ENCODE measurements at places on chromosomes 11 and 22.
A peak's percentile ranks its signal among the peaks of the same experiment; 100 is the strongest.

GRCh38 chr11:1456176-1456575 is 30.4 kb downstream of the MOB2 start:
- no peak for DNase-seq

DNA sequence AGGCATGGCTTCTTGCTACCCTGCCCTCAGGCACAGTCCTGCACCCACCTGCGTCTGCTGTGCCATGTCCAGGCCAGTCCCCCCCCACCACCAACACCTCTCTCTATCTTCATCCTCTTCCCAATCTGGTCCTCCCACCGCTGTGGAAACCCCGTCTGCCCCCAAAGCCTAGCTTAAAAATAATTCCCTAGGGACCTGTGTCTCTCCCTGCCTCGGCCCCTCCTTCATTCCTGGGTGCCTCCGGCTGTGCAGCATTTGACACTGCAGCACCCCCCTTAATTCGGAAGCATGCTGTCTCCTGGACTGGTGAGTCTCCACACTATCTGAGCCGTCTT is 2.5 kb upstream of the ASCL2 start:
- no peak for DNase-seq

- DNase-seq = no peak
These were observed 875.3 kb downstream of the NTM start for GRCh38 chr11:132245403-132246385.

DNA sequence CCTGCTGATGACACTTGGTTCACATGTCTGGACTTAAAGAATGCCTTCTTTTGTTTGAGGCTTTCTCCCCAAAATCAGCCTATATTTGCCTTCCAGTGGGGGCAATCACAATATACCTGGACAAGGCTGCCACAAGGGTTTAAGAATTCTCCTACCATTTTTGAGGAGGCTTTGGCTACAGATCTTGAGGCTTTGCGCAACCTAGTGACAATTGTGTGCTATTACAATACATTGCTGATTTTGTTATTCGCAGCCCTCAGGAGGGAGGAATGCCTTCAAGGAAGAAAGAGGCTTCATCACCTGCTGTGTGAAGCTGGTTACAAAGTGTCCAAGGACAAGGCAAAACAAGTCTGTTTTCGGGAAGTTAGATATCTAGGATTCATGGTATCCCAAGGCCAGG is 50.8 kb upstream of the OR4C15 start:
- DNase-seq = no peak

DNA sequence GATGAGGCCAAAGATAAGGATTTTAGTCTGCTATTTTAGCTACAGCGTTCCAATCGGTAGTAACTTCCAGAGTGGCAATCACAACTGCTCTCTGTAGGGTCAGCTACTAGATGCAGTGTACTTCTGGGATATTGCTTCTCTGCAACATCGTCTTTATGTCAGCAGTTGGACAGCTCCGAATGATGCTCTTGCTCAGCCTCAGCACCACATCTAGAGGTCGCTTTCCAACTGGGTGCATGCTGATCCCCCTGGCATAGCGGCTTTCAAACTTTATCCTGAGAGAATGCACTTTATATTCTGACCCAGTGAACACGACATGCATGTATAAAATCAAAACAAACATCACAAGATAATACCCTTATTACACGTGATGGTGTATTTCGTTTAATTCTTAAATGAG is 219.6 kb downstream of the C11orf87 start:
- peak; percentile 54 for DNase-seq

DNA sequence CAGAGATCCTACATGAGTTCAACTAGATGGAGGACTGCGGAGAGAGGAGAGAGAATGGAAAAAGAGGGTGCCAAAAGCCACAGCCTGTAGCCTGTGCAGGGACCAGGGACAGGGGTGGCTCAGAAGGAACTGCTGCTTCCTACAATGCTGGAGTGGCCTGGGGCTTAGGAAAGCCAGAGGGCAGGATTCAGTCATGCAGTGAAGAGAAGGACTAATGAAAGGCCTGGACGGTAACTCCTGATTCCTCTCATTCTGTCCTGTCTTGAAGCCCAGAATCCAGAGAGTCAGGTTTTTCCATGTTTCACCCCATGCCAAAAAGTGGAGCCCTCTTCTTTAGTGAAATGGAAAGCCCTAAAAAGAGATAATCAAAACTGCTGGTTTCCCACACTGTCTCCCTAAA is 48.4 kb upstream of the INCENP start:
- DNase-seq = no peak

DNA sequence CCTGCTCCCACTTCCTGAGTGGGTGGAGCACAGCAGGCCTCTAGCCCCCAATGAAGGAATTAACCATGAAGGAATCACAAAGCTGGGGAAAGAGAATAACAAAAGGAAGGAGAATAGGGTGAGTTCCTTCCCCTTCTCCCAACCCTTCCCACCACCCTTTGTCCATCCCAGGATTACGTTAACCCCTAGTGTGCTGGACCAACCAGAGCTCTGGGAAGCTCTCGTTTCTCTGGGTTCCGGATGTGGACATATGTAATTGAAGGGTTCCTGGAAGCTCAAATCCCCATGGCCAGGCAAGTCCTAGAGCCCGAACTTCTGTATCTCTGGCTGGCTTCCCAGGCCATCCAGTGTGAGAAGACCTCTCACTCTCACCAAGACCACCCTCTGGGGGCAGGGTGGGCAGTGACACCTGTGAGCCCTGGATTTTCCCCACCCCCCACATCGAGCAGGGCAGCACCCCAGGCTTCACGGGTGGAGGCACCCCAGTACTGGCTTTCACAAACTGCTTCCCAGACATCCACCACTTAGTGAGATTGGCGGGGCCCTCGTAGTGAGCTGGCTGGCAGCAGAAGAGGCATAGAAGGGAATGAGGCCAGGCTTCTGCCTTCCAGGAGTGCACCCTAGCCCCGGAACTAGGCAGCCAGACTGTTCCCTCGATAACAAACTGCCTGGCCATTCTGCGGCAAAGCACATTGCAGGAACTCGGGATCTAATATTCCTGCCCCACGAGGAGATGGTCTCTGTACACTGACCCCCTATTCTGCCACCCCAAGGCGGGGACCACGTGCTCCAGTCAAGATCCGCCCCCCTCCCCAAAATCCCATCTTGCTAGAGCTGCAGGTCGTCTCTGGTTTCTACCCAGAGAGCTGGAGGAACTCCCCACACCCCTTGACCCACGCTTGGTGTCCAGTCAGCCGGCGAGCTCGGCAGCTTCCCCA is 2.1 kb downstream of the NECTIN1 start:
- no peak for DNase-seq

DNA sequence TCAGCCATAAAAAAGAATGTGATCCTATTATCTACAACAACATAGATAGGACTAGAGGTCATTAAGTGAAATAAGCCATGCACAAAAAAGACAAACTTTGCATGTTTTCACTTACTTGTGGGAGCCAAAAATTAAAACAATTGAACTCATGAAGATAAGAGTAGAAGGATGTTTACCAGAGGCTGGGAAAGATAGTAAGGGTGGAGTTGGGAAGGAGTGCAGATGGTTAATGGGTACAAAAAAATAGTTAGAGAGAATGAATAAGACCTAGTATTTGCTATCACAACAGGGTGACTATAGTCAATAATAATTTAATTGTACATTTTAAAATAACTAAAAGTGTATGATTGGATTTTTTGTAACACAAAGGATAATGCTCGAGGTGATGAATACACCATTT is 27.2 kb upstream of the IL10RA start:
- no peak for DNase-seq

DNA sequence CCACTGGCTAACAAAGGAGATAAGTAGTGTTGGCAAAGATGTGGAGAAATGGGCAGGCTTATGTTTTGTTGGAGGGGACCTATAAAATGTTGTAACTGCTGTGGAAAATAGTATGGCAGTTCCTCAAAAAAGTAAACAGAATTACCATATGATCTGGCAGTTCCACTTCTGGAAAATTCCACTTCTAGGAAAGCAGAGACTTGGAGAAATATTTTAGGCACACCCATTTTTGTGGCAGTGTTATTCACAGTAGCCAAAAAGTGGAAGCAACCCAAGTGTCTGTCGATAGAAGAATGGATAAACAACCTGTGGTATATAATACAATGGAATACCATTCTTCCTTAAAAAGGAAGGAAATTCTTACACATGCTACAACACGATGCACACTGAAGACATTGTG is 57.0 kb upstream of the ADORA2A start:
- no peak for DNase-seq

GRCh38 chr22:47659467-47660223 is 897.2 kb downstream of the TBC1D22A start:
- no peak for DNase-seq

Data from fibroblast of skin of abdomen (primary cell).